ENCODE measurements at places on chromosomes 4 and X. TPM values are rescaled to one million over a fixed set of nuclear protein-coding genes. Genes with fewer than 3 reads are reported as not detected.

GRCh38 chr4:7988437-7988836 is 48.8 kb upstream of the AFAP1 start:
- H3K4me3 ChIP-seq: no peak overlapping the region
- DNase-seq: no peak
- peaks cover 4% of the 10 kb centered on the region for H3K4me1 ChIP-seq

DNA sequence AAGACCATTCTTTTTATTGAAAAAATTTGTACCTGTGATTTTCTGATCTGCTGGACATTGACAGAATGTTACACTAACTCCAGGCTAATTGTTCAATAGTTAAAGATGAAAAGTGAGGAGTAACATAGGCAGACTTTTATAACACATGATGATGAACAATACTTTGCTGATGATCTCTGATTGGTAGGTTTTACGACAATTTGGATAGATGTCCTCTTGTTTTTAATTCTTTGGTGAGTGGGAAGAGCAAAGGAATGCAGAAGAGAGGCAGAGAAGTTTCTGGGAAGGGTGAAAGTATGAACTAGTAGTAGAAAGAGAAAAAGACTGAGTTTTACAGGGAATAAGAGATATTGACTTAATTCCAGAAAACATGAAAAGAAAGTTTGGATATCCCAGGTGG is 267.3 kb upstream of the HAND2 start:
- DNase-seq: no peak
- no peaks in the 10 kb centered on the region for H3K27me3 ChIP-seq
- no peak overlapping the region for H3K27ac ChIP-seq

GRCh38 chr4:148061795-148062194 is 329.9 kb downstream of the ARHGAP10 start:
- H3K4me1 ChIP-seq: peaks cover 39% of the 10 kb centered on the region
- DNase-seq: no peak
- H3K36me3 ChIP-seq: no peaks in the 10 kb centered on the region
- H3K27ac ChIP-seq: no peak overlapping the region
- no peak overlapping the region for H3K4me3 ChIP-seq
- no peaks in the 10 kb centered on the region for H3K27me3 ChIP-seq

GRCh38 chr4:144648042-144648441 is 2.1 kb downstream of the HHIP start:
- no peak for DNase-seq
- no peaks in the 10 kb centered on the region for H3K27me3 ChIP-seq
- H3K4me1 ChIP-seq: no peaks in the 10 kb centered on the region
- H3K27ac ChIP-seq: no peak overlapping the region
- no peaks in the 10 kb centered on the region for H3K36me3 ChIP-seq

DNA sequence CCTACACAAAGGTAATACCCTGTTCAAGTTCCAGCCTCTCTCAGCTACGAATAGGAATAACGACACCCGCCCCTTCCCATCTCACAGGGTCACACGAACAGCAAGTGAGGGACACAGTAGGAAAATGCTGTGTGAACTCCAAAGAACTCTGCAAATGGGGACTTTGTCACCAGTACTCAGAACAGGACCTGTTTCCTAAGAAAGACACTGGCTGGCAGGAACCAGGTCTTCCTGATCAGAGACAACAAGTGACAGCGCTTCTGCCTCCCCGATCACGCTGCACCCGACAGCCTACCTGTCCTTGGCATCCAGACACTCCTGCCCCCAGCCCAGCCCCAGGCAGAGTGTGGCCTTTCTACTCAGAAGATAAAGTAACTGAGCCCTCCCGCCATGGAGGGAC is 14.2 kb downstream of the DCTD start:
- no peak overlapping the region for H3K27ac ChIP-seq
- peaks cover 9% of the 10 kb centered on the region for H3K36me3 ChIP-seq
- H3K4me1 ChIP-seq: no peaks in the 10 kb centered on the region
- H3K4me3 ChIP-seq: no peak overlapping the region

- no peak for DNase-seq
- no peak overlapping the region for H3K4me3 ChIP-seq
- no peaks in the 10 kb centered on the region for H3K36me3 ChIP-seq
- H3K4me1 ChIP-seq: no peaks in the 10 kb centered on the region
These were observed 345.6 kb downstream of the RPA4 start for GRCh38 chrX:97229318-97229717.

DNA sequence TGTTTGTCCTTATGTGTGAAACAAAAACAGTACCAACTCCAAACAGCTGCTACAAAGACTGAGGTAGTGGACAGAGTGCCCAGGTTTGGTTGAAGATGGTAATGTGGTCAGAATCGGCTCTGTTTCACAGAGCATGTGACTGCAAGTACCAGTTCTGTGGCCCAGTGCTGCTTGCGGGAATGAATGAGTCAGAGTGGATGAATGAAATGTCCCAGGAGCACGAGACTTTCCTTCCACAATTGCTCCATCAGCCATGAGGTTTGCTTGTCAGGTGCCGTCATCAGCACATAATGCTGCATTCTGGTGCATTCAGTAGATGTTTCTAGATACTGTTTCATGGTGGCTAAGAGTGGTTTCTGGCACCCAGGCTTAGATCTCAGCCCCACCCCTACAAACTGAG is 84.2 kb downstream of the GPR143 start:
- H3K27me3 ChIP-seq: no peaks in the 10 kb centered on the region
- no peak overlapping the region for H3K27ac ChIP-seq
- DNase-seq: no peak
- no peaks in the 10 kb centered on the region for H3K4me1 ChIP-seq

DNA sequence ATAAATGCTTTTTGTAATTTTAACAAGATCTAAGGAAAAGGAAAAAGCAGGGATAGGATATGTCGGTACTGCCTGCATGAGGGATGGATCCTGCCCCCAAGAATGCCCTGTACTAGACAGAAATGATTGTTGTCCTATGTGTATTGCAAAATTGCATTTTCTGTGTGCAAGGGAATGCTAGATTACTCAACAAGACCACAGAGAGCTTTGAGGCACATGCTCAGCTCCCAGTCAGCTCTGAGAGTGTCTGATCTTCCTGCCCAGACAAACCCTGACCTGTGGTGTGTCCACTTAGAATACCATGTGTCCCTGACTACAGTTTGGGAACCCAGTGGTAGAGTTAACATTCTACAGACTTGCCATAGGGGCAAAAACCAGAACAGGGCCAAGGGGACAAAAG is 129.2 kb upstream of the PAK3 start:
- H3K4me1 ChIP-seq: no peaks in the 10 kb centered on the region
- H3K36me3 ChIP-seq: no peaks in the 10 kb centered on the region
- H3K27ac ChIP-seq: no peak overlapping the region

DNA sequence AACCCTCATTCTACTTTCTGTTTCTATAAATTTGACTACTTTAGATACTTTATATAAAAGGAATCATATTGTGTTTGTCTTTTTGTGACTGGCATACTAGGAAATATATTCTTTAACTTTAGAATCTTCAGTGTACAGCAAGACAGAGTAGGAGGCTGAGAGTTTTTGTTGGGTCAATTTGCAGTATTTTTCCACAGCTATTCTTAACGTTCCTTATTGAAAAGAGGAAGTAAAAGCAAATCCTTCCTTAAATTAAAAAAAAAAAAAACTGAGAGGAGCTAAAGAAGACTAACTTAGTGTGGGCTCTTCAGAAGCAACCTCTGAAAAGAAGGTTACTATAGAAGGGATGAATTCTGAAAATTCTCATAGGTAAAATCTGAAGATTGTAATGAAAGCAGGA is 1194.6 kb downstream of the ADGRL3 start:
- H3K27ac ChIP-seq: no peak overlapping the region
- no peaks in the 10 kb centered on the region for H3K36me3 ChIP-seq
- DNase-seq: no peak
- H3K27me3 ChIP-seq: no peaks in the 10 kb centered on the region
- no peak overlapping the region for H3K4me3 ChIP-seq
- H3K4me1 ChIP-seq: no peaks in the 10 kb centered on the region

DNA sequence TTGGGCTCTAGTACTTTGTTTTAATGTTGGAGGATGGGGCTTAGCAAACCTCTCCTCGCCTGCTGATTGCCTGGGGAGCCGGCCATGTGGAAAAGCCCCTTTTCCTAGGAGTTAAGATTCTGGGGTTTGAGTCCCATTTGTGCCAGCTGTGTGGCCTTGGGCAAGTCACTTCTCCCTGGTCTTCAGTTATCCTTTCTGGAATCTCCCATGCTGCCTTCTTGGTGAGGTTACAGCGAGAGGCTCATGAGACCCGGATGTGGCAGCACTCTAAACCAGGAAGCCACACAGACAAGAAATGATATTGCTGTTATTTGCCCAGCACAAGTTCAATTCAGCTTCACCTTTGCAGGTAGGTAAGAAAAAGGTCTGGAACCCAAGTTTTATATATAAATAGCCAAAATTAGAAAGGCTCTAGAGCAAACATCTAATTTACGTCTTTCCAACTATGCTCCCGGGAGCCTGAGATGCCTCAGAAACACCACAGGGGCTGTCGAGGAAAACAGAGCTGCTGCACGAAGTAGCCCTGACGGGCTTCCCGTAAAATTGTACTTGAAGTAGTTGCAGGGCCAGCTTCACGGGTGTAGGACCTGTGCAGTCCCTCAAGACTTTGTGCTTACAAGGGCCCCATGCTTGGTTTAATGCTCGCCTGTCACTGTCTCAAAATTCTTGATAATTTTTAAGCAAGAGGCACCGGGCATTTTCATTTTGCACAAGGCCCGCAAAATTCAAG is 8.3 kb upstream of the SASH3 start:
- H3K36me3 ChIP-seq: no peaks in the 10 kb centered on the region
- no peaks in the 10 kb centered on the region for H3K27me3 ChIP-seq
- peak; percentile 65 for DNase-seq
- no peak overlapping the region for H3K4me3 ChIP-seq

DNA sequence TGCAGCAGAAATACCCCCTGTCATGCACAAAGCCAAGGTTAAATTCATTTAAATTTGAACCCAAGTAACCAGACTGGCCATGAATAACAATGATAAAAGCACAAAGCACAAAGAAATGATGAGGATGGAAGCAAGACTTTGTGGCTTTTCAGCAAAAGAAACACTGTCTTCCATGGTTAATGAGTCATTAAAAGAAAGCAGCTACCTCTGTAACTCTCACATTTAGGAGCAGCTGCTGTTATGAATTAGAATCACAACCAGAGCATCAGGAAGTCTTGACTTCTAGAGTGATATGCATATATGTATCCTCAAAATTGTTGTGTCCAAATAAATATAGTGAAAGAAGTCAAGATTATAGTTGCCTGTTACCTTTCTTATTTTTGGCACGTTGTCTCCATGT is 70.7 kb upstream of the RPS6KA6 start:
- no peak for DNase-seq
- no peaks in the 10 kb centered on the region for H3K27me3 ChIP-seq
- no peak overlapping the region for H3K27ac ChIP-seq
- no peak overlapping the region for H3K4me3 ChIP-seq
- no peaks in the 10 kb centered on the region for H3K4me1 ChIP-seq
- H3K36me3 ChIP-seq: no peaks in the 10 kb centered on the region

- DNase-seq: no peak
- H3K27ac ChIP-seq: no peak overlapping the region
- no peak overlapping the region for H3K4me3 ChIP-seq
- H3K27me3 ChIP-seq: no peaks in the 10 kb centered on the region
These were observed 6.2 kb upstream of the MGARP start for GRCh38 chr4:139286186-139286698.

DNA sequence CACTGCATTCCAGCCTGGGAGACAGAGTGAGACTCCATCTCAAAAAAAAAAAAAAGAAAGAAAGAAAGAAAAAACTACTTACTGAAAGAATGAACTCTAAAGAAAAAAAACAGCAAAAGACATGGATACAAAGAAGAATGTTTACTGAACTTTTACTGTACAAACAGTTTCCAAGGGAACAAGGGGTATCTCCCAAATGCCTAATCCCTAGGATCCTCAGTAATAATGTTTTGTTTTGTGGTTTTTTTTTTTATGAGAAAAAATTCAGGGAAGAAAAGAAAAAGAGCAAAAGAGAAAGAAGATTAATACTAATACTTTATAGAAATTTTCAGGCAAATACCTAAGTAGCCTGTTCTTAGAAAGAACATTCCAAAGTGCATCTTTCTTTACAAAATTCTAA is 63.2 kb downstream of the ANTXR2 start:
- DNase-seq: no peak
- H3K27me3 ChIP-seq: no peaks in the 10 kb centered on the region
- no peaks in the 10 kb centered on the region for H3K36me3 ChIP-seq
- no peak overlapping the region for H3K27ac ChIP-seq

- no peak overlapping the region for H3K4me3 ChIP-seq
- H3K4me1 ChIP-seq: no peaks in the 10 kb centered on the region
- H3K27ac ChIP-seq: no peak overlapping the region
- no peaks in the 10 kb centered on the region for H3K36me3 ChIP-seq
- no peak for DNase-seq
These were observed 1575.8 kb upstream of the PABPC4L start for GRCh38 chr4:135777361-135777760.

GRCh38 chr4:72314869-72315268 is 254.2 kb downstream of the ADAMTS3 start:
- H3K36me3 ChIP-seq: no peaks in the 10 kb centered on the region
- no peaks in the 10 kb centered on the region for H3K27me3 ChIP-seq
- H3K4me1 ChIP-seq: no peaks in the 10 kb centered on the region
- H3K27ac ChIP-seq: no peak overlapping the region
- DNase-seq: no peak
- no peak overlapping the region for H3K4me3 ChIP-seq

DNA sequence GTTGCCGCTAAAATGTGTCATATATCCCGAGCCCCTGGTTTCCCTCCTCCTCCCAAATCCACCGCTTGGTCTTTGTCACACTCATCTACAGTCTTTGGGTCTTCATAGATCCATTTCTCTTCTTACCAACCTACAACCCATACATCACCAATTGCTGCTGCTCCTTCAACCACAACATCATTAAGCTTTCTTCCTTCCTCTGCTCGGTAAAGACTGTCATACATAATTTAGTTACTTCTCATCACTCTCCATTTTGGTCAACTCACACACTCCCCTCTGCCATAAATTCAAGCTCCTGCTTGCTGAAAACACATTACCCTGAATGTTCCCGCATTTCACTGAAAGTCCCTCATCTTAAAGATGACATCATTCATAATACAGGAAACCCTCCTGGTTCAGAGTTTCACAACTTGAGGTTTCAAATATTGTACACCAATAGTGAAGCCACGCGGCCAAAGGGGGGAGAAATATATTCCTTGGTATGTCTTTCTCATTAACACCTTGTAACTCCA is 1.7 kb upstream of the DCTD start:
- DNase-seq: peak; percentile 24
- peaks cover 36% of the 10 kb centered on the region for H3K4me1 ChIP-seq
- no peaks in the 10 kb centered on the region for H3K27me3 ChIP-seq
- no peak overlapping the region for H3K4me3 ChIP-seq
- no peaks in the 10 kb centered on the region for H3K36me3 ChIP-seq

GRCh38 chrX:2707334-2707760 is 16.3 kb downstream of the CD99 start:
- no peak overlapping the region for H3K4me3 ChIP-seq
- peaks cover 74% of the 10 kb centered on the region for H3K4me1 ChIP-seq
- H3K27me3 ChIP-seq: no peaks in the 10 kb centered on the region
- DNase-seq: peak; percentile 37
- no peak overlapping the region for H3K27ac ChIP-seq

- H3K27me3 ChIP-seq: no peaks in the 10 kb centered on the region
- H3K36me3 ChIP-seq: peaks cover 34% of the 10 kb centered on the region
- H3K27ac ChIP-seq: no peak overlapping the region
- H3K4me3 ChIP-seq: no peak overlapping the region
- H3K4me1 ChIP-seq: no peaks in the 10 kb centered on the region
- no peak for DNase-seq
These were observed 6.6 kb upstream of the FAM53A start for GRCh38 chr4:1690698-1691097.

GRCh38 chr4:69038582-69038981 is 57.7 kb upstream of the UGT2B7 start:
- no peak overlapping the region for H3K27ac ChIP-seq
- no peaks in the 10 kb centered on the region for H3K27me3 ChIP-seq
- H3K4me1 ChIP-seq: no peaks in the 10 kb centered on the region
- H3K4me3 ChIP-seq: no peak overlapping the region
- no peak for DNase-seq

RBBP7 gene
- 156 TPM for total RNA-seq

MND1 gene
- 20.2 TPM for total RNA-seq

EGFL6 gene
- total RNA-seq: 0.59 TPM

GAGE12E gene
- total RNA-seq: not detected

APLN gene
- total RNA-seq: 0.11 TPM

Measured in CD8-positive, alpha-beta memory T cell (primary cell).